ENCODE measurements at places on chromosomes 11 and 22.

GRCh38 chr22:29427176-29427760 lies 11.1 kb upstream of the RFPL1 start:
- no peak for DNase-seq

- no peak for DNase-seq
Measured at GRCh38 chr11:65293909-65294381, 20.7 kb upstream of the CDC42EP2 start.

- no peak for DNase-seq
Measured at GRCh38 chr11:40129266-40129665, 1330.2 kb downstream of the LRRC4C start.

GRCh38 chr11:32464078-32464477 lies 28.7 kb upstream of the WT1 start:
- no peak for DNase-seq

GRCh38 chr11:116267146-116267545 lies 505.6 kb downstream of the BUD13 start:
- no peak for DNase-seq

DNA sequence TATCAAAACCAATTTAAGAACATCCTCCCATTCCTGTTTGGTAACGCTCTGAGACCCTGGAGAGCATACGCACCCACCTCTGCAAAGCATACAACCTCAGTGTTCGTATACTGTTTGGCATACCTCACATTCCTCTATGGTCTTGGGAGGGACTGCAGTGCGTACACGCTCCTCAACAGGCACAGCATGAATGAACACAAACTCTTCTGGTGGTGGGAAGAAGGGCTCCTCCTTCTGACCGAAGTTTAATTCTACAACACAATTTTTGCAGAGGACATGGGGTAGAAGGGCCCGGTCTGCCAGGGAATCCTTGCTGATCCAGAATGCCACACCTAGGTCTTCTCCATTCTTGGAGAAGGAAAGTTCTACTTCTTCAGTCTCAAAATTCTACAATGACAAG lies 5.3 kb downstream of the HNRNPUL2 start:
- DNase-seq = no peak

DNA sequence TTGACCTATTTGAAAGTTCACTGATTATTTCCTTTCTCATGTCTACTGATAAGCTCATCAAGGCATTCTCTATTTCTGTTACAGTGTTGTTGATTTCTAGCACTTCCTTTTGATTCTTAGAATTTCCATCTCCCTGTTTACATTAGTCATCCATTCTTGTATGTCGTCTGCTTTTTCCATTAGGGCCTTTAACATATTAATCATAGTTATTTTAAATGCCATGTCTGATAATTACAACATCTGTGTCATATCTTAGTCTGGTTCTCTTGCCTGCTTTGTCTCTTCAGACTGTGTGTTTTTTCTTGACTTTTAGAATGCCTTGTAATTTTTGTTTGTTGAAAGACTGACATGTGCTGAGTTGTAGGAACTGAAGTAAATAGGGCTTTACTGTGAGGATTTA lies 602.1 kb downstream of the SOX6 start:
- no peak for DNase-seq

DNA sequence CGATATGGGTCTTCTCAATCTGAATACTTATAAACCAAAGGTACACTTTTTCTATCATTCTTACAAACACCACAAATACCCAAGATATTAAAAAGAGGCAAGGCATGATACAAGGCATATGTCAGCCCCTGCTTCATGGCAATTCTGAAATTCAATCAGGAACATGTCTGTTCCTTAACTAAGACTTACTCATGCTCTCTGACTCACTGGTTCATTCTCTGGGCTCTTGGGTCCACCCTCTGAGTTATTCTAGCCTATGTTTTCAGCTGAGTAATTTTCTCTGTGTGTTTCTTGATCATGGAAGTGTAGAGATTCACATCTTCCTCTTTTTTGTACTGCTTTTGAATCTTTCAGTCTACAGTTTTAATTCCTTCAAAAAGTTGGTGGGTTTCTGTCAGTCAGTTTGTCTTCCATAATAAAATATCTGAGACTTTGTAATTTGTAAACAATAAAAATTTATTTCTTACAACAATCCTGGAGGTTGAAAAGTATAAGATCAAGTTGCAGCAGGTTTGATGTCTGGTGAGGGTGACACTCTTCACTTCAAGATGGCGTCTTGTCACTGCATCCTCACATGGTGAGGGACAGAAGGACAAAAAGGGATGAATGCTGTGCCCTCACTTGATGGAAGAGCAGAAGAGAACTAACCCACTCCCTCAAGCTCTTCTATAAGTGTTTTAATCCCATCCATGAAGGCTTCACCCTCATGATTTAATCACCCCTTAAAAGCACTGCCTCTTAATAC lies 211.7 kb downstream of the FAM76B start:
- DNase-seq = no peak
